Activated CD8-positive, alpha-beta T cell treated with anti-CD3 and anti-CD28 coated beads, Interleukin-2, amount 10 ng/mL, durations not matched to agents 7 days and 5 days (primary cell): ENCODE measurements at places on chromosomes 4 and X.

DNA sequence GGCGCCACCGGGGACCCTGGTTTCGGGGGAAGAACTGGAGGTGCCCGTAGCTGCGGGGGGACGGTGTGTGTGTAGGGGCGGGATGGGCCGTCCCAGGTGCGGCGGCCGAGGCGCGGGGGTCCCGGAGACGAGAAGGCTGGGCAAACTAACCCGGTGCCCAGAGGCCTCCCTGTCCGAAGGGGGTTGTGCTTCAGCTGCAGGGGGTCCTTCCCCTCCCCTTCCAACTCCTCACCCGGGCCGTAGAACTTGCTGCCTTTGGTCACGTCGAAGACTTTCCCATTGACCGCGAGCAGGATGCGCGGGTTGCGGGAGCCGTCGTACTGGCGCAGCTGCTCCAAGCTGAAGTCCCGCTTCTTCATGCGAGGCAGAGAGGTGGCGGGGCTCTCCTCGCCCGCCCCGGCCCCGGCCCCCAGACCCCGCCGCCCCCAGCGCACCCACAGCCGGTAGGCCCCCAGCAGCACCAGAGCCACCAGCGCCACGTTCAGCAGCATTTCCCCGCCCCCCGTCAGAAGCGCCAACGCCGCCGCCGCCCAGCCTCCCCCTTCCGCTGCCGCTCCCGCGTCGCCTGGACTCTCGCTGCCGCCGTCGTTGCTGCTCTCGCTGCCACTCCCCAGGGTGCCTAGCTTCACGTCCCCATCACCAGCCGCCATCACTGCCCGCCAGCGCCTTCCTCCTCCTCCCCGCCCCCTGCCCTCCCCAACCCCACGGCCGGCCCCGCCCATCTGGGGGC, at the start of gene PGRMC2:
PGRMC2 (minus strand) TSS at position 673 of the 730 bp plus-strand sequence; CDS start at position 650, 23 bp downstream.
- DNase-seq = peak; percentile 57

- DNase-seq = no peak
Measured at GRCh38 chrX:37609727-37610126, 38.3 kb downstream of the LANCL3 start.

DNA sequence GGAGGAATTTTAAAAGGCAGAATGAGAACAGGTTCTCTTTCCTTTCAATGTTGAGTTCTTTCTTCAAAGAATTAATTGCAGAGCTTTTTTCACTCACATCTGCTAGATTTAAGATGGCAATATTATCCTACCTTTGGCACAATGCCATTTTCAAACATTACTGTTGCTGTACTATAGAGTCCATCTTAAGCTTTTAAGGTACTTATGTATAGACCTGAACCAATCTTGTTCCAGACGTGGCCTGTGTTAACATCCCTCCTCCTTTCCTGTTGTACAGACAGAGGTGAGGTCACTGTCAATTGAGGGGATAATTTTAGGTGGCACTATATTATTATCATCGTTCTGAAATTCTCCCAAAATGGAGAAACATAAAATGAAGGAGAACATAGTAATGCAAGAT, 53.0 kb upstream of the MYOZ2 start:
- DNase-seq = no peak

GRCh38 chr4:185546335-185546734, 11.0 kb upstream of the PDLIM3 start:
- DNase-seq = no peak

- DNase-seq = no peak
Measured at GRCh38 chr4:78638337-78639172, 87.0 kb downstream of the ANXA3 start.

DNA sequence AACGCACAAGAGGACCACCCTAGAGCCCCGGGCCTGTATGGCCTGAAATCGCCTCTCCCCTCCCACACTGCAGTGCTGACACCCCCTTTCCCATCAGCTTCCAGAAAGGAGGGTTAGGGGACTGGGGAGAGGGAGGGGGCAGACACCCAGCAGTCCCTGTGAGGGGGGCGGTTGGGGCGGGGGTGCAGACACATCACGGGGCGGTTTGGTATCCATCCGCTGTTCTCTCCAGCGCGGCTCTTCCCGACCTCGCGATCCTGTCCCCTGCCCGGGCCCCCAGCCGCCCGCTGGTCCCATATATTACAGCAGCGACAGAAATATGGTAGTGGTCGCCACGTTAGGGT, 404 bp upstream of the GPRASP2 start:
- no peak for DNase-seq

DNA sequence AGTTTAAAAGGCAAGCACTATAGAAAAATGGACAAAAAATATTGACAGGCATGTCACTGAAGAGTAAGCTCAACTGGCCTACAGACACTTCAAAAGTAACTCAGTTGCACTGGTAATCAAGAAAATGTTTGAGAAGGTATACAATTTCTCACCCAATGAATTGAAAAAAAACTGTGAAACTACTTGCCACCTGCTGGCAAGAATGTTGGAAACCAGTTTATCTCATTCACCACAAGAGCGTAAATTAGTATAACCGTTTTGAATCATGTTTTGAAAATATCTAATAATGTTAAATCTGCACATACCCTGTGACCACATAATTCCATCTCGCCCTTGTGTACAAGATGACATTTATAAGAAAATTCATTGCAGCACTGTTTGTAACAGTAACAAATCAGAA, 31.7 kb downstream of the TXK start:
- DNase-seq = no peak

- no peak for DNase-seq
Measured at GRCh38 chrX:43974741-43975465, 1.7 kb upstream of the NDP start.

DNA sequence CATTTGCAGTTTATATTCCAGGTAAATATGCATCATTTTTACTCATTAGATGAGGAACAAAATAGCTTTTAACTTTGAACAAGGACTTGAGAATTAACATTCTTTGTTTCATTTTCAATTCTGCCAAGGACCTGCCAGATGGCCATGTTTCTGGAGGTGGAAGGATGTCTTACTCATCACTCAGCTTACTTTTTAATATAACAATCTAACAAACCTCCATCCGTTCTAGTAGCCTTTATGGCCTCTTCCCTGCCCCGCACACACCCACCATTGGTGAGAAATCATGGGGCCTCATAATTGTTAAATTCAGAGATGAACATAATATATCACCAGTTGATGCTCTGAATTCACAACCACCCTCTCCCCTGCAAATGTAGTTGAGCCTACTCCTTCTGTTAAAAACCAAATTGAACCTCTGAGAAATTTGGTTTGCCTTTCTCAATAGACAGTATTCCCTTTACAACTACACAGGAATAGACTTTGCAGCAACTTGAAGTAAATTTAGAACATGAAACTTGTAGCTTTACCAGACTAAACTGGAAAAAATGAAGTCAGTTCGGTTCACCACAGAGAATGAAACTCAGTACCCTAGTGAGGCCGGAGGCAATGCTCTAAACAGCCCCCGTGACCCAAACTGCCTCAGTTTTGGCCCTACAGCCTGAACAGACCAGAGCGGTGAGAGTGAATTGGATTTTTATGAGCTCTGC, 50.1 kb upstream of the ACSL4 start:
- no peak for DNase-seq

DNA sequence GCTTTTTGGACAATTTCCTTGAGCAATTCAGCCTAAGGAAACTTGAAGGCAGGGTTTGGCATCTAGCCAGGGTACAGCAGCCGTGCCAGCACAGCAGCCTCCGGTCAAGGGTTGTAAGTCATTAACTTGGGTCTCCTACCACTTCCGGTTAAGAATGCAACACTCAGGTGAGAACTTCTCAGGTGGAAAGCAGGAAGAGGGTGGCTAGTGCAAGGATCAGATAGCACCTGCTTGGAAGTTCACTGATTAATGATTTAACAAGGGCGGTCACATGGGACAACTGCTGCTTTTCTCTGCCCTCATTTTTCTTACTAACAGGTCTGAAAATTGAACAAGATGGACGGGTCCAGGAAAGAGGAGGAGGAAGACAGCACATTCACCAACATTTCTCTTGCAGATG, 30.1 kb upstream of the SCOC start:
- no peak for DNase-seq

- peak; percentile 62 for DNase-seq
Measured at GRCh38 chr4:186067757-186068385, 1.1 kb upstream of the TLR3 start.

- no peak for DNase-seq
Measured at GRCh38 chr4:152480326-152480725, 55.6 kb downstream of the FBXW7 start.
